Motor neuron (in vitro differentiated cells): ENCODE measurements at places on chromosomes 5 and 9. TPM values are rescaled to one million over a fixed set of nuclear protein-coding genes. Genes with fewer than 3 reads are reported as not detected.

Gene PCA3
- total RNA-seq, result 2.8 and 7.5 TPM in 2 replicates

Gene CAMK4
- total RNA-seq, result 10.4 and 13.1 TPM in 2 replicates

Gene FAM221B
- 0.07 and 0.30 TPM in 2 replicates for total RNA-seq

Gene FBXW2
- 13.7 and 15.3 TPM in 2 replicates for total RNA-seq

Gene ST8SIA4
- 0.49 and 0.89 TPM in 2 replicates for total RNA-seq

Gene SAPCD2
- 5.5 and 5.6 TPM in 2 replicates for total RNA-seq

Gene C9orf43
- total RNA-seq, result 2.4 and 3.8 TPM in 2 replicates

Gene CCL19
- total RNA-seq, result not detected in 2 replicates
